Spleen (tissue), 13 donors: ENCODE measurements at places on chromosomes 7 and 10. TPM values are rescaled to one million over a fixed set of nuclear protein-coding genes. Genes with fewer than 3 reads are reported as not detected.

GRCh38 chr7:151999424-152000090, 25.9 kb upstream of the GALNT11 start:
- no peak for DNase-seq

- DNase-seq: no peak
Measured at GRCh38 chr7:4809091-4809591, 33.7 kb downstream of the AP5Z1 start.

DNA sequence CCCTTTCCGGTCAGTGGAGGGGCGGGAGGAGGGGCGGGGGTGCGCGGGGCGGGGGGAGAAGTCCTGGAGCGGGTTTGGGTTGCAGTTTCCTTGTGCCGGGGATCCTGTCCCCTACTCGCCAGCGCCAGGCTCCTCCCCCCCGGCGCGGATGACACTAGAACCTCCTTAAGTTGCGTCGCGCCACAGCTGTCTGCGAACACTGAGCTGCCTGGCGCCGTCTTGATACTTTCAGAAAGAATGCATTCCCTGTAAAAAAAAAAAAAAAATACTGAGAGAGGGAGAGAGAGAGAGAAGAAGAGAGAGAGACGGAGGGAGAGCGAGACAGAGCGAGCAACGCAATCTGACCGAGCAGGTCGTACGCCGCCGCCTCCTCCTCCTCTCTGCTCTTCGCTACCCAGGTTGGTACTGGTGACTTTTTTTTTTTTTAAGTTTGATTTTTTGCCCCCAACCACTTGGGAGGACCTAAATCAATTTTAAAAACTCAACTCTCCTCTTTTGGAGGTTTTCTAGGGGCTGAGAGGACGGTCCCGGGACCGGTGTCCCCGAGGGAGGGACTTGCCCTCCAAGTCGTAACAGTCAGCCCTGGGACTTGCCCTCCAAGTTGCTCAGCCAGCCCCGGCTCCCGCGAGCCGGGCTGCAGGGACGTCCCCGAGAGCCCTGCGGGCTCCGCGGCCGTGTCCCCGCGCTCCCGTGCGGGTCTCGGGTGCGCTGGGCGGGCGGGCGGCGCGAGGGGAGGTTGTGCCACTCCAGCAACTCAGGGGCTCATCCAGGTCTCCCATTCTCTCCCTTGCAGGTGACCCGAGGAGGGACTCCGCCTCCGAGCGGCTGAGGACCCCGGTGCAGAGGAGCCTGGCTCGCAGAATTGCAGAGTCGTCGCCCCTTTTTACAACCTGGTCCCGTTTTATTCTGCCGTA, at the start of gene GATA3:
GATA3 (plus strand) TSS at position 195 of the 914 bp plus-strand sequence. CDS start 968 bp downstream, outside the sequence.
- peak; percentile 92 for DNase-seq

- DNase-seq: no peak
Measured at GRCh38 chr10:117363028-117363427, 12.2 kb downstream of the PDZD8 start.

Gene ARL5B
- total RNA-seq: 9.4 TPM

Gene PRKG1
- 6.1 TPM for total RNA-seq
